ENCODE measurements at places on chromosomes 3 and 15.

GRCh38 chr3:177820683-177821316 lies 623.5 kb upstream of the TBL1XR1 start:
- no peak for DNase-seq

DNA sequence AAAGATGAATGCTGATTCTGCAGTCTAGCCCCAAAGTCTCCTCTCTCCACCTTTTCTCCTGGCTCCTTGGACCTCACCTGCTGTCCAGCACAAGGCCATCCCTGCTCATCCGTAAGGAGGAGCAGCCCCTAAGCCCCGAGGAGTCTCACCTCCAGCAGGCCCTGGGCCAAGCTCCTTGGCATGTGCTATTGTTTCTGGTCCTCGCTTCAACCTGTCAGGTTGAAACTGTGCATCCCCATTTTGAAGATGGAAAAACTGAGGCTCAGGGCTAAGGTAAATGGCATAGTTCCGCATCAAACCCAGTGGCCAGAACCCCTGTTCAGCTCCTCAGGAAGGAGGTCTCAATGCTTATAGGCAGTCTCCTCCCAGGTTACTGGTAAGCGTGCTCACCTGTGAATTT lies 26.1 kb downstream of the CHDH start:
- no peak for DNase-seq

DNA sequence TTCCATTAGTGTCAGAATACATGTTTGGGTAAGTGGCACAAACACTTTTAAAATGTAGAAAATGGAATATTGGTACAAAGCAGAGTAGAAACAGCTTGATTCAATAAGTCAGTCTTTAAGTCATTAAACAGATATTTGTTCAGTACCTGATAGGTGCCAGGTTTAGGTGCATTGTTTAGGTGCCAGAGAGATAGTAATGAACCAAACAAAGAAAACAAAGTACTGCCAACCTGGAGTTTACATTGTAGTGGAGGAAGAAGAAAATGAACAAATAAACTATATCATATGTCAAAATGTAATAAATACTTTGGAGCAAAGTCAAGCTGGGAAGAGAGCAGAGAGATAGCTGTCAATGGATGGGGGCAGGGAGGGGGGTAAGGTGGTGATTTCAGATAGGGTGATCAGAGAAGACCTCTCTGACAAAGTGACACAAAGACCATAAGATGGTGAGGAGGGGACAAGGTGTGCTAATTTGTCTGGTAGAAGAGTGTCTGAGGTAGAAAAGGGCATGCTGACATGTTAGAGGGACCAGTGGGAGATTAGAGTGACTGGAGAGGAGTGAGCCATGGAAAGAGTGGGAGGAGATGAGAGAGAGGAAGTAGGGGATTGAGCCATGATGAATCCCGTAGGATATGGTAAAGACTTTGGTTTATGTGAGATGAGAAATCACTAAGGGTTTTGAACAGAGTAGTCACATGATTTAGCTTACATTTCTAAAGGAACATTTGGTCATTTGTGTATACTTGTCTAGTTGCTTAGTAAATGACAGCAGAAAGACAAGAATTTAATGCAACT lies 128.2 kb downstream of the UBE2E2 start:
- no peak for DNase-seq

DNA sequence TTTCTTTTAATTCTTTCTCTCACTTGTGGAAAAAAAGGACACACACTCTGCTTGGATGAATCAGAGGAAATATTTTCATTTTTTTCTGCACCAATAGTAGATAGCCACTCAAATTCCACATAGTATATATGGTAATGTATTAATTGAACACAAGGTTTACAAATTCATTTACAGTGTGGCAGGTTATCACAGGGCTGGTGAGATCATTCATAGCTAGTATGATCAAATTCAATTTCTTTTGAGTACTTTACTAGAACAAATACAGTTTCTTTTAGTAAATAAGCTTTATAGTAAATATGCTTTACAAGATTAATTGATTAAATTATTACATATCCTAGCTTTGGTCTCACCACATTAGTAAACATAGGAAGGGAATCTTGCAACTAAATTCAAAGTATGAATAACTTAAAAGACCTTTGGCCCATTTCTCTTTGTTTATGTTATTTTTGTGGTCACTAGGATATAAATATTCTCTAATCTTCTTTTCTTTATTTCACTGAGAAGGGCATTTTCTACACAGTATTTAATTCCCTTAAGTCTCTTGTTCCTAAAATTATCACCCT lies 40.1 kb upstream of the PARP14 start:
- DNase-seq: no peak

DNA sequence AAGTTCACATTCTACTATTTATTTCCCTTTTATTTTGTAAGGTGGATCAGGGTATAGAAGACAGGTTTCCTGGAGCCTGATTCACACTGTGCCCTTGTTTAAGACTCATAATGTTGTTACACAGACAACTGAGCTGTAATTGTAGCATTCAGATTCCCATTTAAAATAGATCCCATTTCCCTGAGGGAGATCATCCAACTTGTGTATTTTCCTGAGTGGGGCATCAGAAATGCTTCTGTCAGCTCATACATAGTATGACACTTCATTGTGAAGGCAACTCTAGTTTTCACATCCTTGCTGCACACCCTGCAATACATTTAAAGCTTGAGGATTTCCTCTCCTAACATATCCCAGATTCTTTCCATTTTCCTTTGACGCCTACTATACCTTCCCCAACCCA lies 659.7 kb downstream of the GRM7 start:
- DNase-seq: no peak

GRCh38 chr15:66997212-66997611 lies 68.2 kb upstream of the SMAD3 start:
- DNase-seq: no peak

GRCh38 chr3:150132101-150132749 lies 161.5 kb upstream of the PFN2 start:
- DNase-seq: no peak

GRCh38 chr3:170307671-170308405 lies 49.7 kb upstream of the SKIL start:
- no peak for DNase-seq

GRCh38 chr15:35244227-35244626 lies 159.1 kb upstream of the NANOGP8 start:
- DNase-seq: no peak

Data from foreskin melanocyte (primary cell).